ENCODE measurements at places on chromosomes 16 and 17.

DNA sequence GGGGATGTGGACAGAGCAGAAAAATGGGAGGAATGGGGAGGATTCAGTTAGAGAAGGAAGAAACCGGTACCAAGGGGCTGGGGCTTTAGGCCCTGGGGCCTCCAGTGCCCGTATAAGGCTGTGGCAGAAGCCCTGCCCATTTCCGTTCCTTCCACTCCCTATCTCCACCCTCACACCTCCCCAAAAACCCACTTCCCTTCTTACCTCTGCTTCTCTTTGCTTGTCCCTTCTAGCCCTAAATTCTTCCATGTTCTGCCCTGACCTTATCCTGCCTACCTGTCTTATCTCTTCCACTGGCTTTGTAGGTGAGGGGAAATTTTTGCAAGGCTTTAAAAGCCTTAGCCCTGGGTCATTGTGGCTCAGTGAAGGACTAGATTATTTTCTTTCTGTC lies 4.1 kb downstream of the RNF167 start:
- DNase-seq = no peak

- no peak for DNase-seq
These were observed 804.4 kb upstream of the RBFOX1 start for GRCh38 chr16:6528217-6528616.

DNA sequence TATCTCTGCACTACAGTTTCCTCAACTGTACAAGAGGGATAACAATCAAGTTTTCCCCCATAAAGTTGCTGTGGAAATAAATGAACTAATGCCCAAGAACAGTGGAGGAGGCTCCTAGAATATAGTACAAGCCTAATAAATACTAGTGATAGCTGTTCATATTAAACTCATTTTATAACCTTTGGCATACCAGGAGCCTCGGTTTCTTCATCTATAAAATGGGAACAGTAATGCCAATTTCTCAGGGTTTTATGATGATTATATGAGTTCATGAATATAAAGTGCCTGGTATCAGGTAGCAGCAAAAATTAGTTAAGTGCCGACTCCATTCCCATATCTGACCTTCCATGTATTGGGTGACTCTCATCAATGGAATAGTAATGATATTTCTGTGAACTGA lies 311.1 kb upstream of the MAF start:
- DNase-seq = no peak

- peak; percentile 35 for DNase-seq
These were observed 30.3 kb downstream of the CACNA1H start for GRCh38 chr16:1182950-1183907.

DNA sequence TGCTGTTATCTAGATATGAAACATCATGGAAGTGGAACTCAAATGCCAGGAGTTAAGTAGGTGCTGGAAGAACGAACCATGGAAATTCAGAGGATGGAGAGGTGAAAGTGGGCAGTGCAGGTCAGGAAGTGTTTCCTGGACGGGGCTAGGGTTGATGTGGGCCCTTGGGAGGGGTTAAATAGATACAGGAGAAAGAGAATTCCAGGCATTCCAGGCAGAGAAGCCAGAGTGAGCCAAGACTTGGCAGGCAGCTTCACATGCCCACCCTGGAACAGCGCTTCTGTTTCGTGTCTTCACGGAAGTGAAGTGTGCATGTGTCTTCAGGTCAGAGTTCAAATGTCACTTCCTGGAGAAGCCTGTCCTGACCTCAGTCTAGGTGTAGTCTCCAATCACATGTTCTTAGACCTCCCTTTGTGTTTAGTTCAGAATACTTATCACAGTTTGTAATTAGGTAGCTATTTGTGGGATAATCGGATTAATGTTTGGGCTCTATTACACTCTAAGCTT lies 41.3 kb downstream of the GP2 start:
- DNase-seq = no peak

GRCh38 chr16:80047842-80048241 lies 447.3 kb upstream of the MAF start:
- no peak for DNase-seq

GRCh38 chr17:77304746-77305473 lies 164.1 kb downstream of the SEC14L1 start:
- no peak for DNase-seq

Measured in HCEC 1CT (cell line).